Neural progenitor cell (in vitro differentiated cells): ENCODE measurements at places on chromosomes 4 and X. TPM values are rescaled to one million over a fixed set of nuclear protein-coding genes. Genes with fewer than 3 reads are reported as not detected.

DNA sequence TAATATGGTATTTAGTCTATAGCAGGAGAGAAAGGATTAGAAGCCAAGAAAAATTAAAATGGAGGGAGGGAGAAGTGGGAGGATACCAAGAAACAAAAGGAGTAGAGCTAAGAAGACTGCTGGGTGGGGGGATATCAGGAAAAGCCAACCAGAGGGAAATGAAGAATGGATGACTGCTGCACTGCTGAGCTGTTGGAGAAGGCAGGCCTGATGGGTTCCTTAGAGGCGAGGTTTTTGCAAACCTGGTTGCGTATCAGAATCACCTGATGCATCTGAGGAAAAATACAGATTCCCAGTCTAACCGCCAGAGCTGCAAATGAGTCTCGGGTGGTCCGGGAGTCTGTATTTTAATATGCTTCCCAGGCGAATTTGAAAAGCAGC is 1.5 kb downstream of the PGRMC1 start:
- DNase-seq: peak; percentile 2

GRCh38 chrX:74344280-74344622 is 40.3 kb downstream of the ZCCHC13 start:
- no peak for DNase-seq

- no peak for DNase-seq
These were observed 70.2 kb upstream of the NOCT start for GRCh38 chr4:138945401-138945800.

- DNase-seq: no peak
These were observed 254.4 kb downstream of the BCOR start for GRCh38 chrX:39843318-39843717.

CTAG1A gene
- total RNA-seq: not detected in 2 replicates

XKRX gene
- total RNA-seq: 1.4 and 1.5 TPM in 2 replicates

MAGEA10 gene
- total RNA-seq: not detected in 2 replicates

HHIP gene
- not detected in 2 replicates for total RNA-seq

TRIM75 gene
- not detected in 2 replicates for total RNA-seq

CCNA2 gene
- total RNA-seq: 197 and 254 TPM in 2 replicates
